ENCODE measurements at places on chromosomes 7 and 10. TPM values are rescaled to one million over a fixed set of nuclear protein-coding genes. Genes with fewer than 3 reads are reported as not detected.

Gene ITGA8
- total RNA-seq: not detected

Gene BTAF1
- 44.3 TPM for total RNA-seq

Gene MALSU1
- 92.7 TPM for total RNA-seq

Gene TAS2R41
- total RNA-seq: not detected

Gene CFTR
- total RNA-seq: not detected

Gene MYL7
- not detected for total RNA-seq

Gene VAX1
- not detected for total RNA-seq

Gene ZNF487
- 1.3 TPM for total RNA-seq

Gene TEX47
- total RNA-seq: not detected

Gene PRKAG2
- total RNA-seq: 12.3 TPM

Gene CTNNA3
- total RNA-seq: not detected

Gene CAMK2B
- total RNA-seq: not detected

Gene JMJD1C
- 57.6 TPM for total RNA-seq

Data from melanocyte of skin (primary cell).